ENCODE measurements at places on chromosomes 4 and X.

DNA sequence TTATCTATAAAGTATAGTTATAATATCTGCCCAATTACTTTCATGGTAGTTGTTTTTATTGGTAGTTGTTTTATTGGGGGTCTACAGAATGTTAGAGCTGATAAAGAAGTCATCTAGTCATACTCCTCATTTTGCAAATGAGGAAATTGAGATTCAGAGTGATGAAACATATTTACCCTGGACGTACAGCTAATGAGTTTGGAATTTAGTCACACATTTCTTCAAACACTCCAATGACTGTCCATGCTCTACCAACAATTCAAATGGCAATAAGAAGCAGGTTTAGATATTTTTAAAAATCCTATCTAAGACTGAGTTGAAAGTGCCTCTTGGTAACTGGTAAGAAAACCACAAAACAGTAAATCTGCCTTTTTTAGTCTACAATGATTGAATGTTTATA, 98.2 kb downstream of the MAGEC1 start:
- peak; percentile 1 for DNase-seq

GRCh38 chr4:137238456-137239162, 293.7 kb downstream of the PCDH18 start:
- no peak for DNase-seq

GRCh38 chr4:3312362-3312761, 19.5 kb downstream of the RGS12 start:
- no peak for DNase-seq

DNA sequence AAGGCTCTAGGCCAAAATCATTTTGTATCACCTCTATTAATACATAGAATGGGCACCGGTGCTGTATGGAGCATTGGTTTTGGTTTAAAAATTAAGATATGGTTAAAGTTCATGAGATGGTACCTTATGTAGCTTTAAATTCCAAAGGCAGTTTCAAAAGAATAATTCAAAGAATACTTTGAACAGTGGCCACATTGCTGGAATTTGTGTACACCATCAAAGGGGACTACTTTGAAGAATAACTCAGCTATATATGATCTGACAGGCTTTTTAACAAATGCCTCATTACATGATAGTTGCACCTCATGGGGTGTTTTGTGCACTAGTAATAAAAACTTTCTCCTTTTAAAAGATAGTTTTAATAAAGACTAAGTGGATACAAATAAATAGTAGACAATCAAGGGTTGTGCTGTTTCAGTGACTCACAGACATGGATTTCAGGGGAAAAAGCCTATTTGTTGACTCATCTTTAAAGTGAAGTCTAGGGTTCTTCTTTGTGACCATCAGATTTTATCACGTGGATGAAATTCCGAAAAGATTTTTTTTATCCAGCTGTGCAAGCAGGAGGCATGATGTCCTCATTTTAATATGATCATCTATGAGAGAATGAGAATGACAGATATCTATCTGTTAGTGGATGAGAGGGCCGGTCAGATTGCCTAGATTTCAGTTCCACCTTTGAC, 12.8 kb downstream of the MTM1 start:
- DNase-seq, result peak; percentile 80

GRCh38 chr4:170666909-170667308, 577.2 kb upstream of the AADAT start:
- DNase-seq, result no peak

- DNase-seq, result no peak
These were observed 59.2 kb downstream of the CPZ start for GRCh38 chr4:8651661-8652180.

DNA sequence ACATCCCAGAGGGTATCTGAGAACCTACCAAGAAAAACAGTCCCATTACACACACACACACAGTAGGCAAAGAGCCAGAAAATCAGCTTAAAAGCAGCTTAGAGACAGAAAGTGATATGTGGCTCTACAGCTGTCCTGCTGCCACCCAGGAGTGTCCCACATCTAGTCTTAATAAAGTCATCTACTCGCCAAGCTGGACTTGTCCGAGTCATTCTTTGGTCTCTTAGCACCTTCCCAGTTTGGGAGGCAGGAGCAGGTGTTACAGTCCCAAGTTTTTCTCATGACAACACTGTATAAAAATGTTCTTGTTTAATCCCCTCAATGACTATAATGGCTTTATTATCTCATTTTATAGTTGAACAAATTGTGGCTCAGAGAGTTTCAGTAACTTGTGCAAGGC, 252.5 kb upstream of the CASK start:
- no peak for DNase-seq

GRCh38 chr4:55125763-55126541, 557 bp upstream of the KDR start:
- DNase-seq, result no peak

DNA sequence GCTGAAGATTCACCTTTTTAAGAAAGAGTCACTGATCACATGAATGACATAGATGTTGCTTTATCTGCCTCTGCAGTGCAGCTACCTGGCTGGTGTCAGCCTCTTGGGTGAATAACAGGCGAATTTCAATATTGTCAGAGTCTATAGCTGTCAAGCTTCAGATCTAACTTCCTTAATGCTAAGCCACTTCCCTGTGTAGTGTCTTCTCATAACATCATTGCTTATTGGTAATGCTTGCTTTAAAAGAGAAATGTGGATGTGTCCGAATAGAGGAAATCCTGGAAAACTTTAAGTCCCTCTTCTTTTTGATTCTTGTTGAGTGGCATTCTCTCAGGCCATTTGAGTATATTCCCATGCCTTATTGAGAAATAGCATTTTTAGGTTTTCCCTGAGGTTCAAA, 7.3 kb upstream of the IGFBP7 start:
- DNase-seq, result no peak

GRCh38 chr4:58602022-58602421, 1491.8 kb upstream of the IGFBP7 start:
- no peak for DNase-seq

DNA sequence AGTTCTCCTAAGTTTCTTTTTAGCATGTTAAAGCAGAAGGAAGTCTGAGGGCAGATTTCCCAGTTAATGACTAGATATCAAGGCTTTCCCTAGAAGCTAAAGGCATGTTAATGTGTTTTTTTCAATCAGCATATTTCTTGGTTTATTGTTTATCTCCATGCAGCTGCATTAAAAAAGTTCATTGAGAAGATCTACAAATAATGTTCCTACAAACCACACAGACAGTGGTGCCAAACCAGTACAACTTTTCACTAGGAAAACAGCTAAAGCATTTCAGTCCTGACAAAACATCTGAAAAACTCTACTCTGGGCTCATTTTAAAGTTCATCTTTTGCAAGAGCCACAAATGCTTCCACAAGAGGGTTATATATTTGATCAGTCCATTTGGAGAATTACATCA, 320.0 kb downstream of the ADGRL3 start:
- DNase-seq, result peak; percentile 10

- DNase-seq, result no peak
These were observed 32.4 kb downstream of the UBE2D3 start for GRCh38 chr4:102794999-102795398.

DNA sequence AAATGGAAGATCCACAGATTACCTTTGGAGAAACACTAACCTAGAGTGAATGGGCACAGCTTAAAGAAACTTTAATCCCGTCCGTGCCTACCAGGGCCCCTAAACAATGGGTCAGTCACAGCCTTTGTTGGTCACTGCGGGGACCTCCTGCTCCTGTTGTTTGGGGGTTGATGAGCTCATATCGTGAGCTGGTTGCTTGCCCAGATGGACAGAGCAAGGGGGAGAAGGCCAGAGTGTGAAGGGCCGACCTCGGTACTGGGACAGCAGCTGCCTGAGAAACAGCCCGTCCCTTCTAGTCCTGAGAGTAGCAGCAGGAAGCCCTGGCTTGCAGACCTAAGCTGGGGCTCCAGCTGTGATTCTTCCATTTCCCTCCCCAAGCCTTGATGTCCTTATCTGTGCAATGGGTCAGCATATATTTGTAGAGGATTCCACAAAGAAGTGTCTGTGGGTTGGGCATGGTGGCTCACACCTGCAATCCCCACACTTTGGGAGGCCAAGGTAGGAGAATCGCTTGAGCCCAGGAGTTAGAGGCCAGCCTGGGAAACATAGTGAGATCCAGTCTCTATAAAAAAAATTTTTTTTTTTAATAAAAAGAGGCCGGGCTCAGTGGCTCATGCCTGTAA, 69.6 kb upstream of the SLC34A2 start:
- DNase-seq, result no peak

- peak; percentile 65 for DNase-seq
These were observed 108.3 kb upstream of the CAMK2D start for GRCh38 chr4:113869743-113870375.

DNA sequence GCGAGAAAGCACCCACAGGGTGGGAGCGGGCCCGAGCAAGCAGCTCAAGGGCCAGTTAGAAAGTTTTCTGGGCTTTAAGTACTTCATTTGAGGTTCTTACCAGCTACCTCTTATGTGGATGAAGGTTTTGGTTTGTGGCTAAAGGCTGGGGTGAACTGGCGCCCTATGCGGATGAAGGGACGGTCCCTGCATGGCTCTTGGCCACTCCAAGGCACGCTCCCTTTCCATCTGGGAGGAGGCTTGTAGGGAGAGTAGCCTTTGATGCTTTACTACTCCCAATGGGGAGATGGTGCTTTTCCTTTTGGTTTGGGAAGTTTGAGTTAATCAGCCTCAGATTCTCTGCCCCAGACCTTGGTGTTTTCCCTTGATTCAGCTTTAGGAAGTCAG, 17.7 kb downstream of the MRFAP1 start:
- DNase-seq, result no peak

DNA sequence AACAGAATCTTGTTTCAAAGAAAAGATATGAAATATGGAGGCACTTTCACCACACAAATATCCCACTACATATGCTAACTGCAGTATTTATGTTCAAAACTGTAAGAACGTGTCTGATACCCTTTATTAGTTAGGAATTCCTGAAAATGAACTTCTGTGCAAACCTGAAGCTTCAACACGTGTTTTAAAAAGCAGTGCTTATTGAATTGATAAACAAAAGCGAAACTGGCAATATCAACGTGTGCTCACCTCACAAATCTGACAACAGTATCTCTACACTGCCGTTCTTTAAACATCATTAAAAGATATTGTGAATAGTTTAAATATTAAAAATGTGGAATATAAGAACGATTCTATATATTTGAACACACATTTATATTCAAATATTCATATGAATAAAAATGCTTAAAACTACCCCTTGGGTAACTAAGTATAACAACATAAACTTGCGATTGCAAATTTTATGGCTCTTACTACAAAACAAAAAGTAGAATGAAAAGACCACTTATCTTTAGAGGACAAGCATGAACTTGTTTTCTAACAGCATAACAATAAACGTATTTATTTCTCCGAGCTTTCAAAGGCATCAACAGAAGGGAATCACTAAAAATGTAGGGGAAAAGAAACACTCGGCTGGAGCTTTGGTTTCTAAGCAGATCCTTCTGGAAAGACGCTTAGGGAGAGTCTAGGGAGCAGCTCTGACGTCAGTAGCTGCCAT, at the start of gene LRP2BP:
Gene LRP2BP, minus strand, starts transcription at position 687 of the 718 bp plus-strand sequence. CDS start 17,738 bp downstream, outside the sequence.
- no peak for DNase-seq
